ENCODE measurements at places on chromosomes 2 and 18.

GRCh38 chr2:172329774-172330671, 97.4 kb upstream of the ITGA6 start:
- no peak for DNase-seq

DNA sequence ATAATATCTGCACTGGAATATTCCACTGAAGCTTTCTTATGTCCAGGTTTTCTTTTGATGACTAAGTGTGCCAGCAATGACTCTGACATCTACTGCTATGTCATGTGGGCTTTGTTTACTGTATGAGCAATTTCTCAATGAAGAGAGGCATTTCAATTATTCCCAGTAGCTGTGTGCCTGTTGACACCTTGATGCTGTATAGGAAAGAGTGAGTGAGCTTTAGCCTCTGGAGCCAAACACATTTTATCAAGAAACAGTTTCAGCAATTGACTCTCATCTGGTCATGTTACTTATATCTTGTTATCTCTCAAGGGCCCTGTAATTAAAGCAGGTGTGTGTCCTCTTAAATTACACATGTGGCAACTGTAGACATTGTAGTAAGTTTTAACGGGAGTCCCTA, 493.2 kb upstream of the FANCL start:
- DNase-seq: no peak

DNA sequence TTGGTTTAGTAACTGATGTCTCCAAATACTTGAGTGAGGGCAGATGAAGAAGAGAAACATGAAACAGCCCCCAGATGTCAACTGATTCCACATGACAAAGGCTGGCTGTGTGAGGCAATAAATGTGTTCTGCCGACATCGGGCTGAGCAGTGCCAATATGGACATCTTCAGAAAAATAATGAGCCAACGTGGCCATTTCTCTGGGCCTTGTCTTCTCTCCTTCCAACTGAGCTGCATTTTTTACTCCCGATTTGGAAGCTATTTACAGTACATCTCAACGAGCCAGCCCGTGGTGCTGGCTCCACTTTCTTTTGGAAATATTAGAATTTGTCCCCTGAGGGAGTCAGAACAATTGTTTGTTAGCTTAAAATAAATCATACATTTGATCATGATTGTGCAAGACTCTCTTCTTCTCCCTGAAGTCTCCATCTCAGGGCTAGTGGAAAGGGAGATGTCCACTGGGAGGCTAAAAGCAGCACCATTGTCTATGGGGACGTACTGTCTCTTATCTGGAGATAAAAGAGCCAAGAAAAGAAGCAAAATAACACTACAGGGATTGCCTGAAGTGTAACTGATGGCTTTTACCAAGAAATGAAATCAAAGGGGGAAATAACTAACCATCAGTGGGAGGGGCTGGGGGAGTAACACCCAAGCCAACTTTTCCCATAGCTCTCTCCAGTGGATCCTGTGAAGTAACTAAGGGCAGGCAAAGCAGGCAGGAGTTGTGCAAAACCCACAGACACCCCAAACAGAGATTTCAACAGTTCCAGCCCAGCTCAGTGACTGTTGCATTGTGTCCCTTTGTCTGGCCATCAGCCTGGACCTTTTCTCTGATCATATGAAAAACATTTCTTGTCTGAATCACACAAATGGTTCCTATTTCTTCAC, 114.8 kb downstream of the RDH14 start:
- no peak for DNase-seq

GRCh38 chr2:215055891-215056290, 82.5 kb downstream of the ABCA12 start:
- DNase-seq: no peak

- no peak for DNase-seq
Measured at GRCh38 chr18:56235481-56236013, 402.8 kb downstream of the TXNL1 start.

DNA sequence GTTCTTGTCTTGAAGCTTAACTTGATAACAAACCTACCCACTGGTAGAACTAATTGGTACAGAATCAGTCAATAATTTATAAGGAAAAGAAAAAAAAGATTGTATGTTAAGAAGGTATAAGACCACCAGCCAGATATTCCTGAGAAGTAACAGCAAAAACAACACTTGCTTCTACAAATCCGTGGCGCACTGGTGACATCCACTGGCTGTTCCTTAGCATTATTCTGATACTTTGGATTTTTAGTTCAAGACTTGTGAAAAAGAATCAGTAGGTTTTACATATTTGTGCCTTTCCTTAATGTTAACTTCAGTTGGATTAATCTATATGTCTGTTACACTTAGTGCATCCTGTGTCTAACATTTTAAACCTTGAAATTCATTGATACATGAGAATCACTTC, 141.8 kb downstream of the GRB14 start:
- peak; percentile 44 for DNase-seq

GRCh38 chr2:16225545-16225944, 285.2 kb downstream of the MYCN start:
- no peak for DNase-seq

- no peak for DNase-seq
Measured at GRCh38 chr2:126765395-126765794, 109.4 kb downstream of the GYPC start.

GRCh38 chr2:38215522-38215921, 139.6 kb upstream of the CYP1B1 start:
- no peak for DNase-seq

DNA sequence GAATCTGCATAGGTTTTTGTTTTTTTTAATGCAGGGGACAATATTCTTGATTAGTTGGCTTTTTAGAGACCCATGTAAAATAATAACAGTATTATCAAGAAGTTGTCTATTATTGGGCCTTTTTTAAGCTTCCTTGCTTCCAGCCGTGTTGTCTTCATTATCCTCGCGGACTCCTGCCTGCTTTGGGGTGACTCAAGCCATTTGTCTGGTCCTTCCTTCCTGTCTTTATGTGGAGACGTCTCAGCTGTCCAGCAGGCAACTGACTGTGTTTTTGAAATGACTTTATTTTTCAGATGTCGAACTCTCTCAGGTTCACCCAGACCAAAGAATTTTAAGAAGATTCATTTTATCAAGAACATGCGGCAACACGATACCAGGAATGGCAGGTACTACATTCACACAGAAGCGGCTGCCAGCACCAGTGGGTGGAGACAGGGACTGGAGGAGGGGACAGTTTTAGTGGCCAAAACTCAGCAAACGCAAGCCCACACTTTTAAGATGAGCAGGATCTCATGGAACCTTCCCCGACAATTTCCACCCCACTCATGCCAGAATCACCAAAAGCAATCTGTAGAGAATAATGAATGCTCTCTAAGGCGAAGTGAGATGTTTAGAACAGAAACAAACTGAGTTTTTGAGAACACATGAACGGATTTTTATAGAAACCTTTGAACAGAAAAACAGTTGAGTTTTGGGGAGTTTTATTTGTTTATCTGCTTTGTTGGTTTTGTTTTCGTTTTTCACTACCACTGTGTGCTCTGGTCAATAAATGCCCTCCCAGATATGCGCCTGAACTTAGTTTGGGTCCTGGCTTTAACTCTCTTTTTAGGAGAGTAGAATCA, 59.1 kb downstream of the CABLES1 start:
- DNase-seq: no peak

DNA sequence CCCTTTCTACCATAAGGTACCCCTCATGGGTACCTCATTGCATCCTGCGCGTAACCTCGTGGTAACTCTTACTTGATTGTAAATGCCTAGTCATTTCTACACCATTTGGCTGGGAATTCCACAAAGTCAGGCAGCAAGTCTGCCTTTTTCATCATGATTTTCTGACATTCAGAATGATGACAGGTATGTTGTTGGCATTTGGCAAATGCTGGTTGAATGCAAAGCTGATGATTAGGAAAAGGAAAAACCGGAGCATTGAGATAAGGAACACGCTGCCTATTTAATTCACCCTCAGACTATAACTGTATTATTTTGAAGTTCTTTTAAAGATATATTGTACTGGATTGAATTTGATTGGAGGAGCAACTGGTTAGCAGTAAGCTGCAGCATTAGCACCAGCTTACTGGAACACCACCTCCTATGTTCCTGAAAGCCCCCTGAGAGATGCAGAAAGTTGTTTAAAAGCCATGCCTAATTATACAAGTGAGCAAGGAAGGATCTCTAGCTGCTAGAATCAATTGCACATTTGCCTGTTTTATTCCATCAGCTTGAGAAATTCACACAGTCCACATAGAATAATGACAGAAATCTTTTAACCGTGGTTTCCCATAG, 520.1 kb downstream of the LRP1B start:
- DNase-seq: no peak

GRCh38 chr2:233433794-233434193, 79.5 kb downstream of the DGKD start:
- DNase-seq: no peak

GRCh38 chr18:66558773-66559172, 45.1 kb downstream of the CDH19 start:
- no peak for DNase-seq

DNA sequence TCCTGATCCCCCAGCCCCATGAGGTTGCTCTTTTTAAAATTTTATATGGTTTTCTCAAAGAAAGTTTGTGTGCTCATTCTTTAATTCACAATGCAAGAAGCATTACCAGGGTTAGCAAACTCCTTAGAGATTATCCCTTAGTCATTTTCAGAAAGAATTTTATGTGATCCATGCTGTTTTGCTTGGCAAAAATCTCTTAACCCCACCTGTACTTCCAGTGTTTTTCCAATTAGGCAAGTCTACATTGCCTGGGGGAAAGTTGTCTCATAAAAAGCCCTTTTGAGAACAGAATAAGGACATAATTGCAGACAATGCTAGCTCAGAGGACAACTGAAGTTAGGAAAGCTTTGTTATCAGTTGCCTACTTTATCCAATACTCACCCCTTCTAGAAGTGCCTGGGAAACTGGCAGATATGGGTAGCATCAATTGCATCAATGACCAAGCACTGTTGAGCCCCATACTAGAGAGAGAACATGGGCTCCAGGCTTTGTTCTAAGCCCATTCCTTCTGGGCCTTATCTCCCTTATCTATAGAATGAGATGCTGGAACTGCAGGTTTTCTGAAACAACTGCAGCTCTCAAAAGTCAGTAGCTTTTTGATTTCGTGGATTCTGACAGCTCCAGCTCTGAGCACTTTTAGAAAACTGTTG, 265.9 kb upstream of the SPHKAP start:
- no peak for DNase-seq

DNA sequence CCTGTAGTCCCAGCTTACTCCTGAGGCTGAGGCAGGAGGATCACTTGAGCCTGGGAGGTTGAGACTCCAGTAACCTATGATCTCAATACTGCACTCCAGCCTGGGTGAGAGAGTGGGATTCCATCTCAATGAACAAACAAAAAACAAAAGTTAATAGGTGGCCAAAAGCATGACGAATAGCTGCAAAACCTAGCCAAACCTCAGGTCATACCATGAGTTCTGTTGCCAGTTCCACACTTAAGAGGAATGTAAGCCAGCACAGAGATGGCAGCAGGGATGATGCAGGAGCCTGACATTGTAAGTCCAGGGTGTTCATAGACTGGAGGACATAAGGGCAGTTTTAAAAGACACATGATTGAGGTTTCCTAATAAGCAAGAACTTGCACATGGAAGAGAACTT, 55.3 kb upstream of the RMDN2 start:
- DNase-seq: no peak

DNA sequence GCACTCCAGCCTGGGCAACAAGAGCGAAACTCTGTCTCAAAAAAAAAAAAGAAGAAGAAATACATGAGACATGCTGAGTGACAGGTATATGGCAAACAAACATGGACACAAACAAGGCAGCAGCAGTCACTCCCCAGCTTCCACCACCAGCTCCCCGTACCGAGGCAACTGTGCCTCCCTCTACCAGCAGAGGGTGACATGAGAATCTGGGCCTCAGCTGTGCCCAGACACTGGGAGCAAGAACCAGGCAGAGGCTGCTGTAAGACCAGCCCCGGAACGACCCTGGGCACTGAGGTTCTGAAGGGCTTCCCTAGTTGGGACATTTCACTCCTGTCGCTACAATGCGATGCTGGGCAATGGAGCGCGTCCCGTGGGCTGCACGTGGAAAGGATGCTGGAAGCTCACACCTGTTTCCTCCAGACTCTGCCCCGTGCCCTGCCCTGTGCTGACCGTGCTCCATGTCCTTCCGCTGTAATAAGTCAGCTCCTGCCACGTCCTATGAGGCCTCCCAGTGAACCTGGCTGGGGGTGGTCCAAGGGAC, 37.1 kb downstream of the BOK start:
- DNase-seq: no peak

DNA sequence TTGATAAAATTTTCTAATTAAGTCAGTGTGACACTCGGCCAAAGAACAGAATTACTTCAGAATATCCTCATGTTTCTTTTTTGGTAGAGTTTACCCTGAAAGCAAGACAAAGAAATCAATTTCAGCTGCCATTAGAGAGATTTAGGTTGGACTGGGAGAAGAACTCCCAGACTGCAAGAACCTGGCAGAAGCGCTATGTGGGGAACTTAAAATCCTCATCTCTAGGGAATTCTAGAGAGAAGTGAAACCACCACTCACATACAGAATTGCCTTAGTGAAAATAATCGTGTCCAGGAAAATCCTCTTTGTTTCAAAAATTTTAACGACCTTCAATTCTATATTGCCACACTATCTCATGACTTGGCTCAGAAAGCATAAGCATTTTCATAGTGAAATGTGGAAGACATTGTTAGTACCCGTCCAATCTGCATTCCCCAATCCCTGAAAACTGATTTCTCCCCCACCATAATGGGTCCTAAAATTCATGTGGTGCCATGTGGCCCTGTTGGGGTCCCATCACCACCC, 297.3 kb upstream of the MEIS1 start:
- DNase-seq: no peak

DNA sequence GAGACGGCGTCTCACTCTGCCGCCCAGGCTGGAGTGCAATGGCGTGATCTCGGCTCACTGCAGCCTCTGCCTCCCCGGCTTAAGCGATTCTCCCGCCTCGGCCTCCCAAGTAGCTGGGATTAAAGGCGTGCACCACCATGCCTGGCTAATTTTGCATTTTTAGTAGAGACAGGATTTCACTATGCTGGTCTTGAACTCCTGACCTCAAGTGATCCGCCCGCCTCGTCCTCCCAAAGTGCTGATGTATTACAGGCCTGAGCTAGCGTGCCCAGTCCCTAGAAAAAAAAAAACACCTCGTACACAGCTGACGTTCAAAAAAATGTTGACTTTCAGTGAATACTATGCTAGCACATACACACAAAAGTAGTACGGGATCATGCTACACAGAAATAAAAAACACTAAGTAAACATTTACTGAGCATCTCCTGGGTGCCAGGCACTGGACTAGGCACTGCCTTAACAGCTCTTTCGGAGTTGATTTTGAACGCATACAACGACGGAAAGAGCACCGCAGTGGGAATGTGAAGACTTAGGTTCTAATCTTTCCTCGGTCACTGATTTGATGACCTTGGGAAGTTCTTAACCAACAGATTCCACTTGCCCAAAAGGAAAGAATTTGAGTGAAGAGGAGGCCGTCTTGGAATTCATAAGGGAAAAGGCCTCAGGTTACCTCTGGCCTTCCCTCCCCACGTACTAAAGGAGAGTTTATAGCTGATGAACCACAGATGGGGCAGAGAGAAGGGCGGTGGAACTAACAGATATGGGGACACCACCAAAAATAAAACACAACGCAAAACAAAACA, 1.1 kb downstream of the DNAJC27 start:
- no peak for DNase-seq

DNA sequence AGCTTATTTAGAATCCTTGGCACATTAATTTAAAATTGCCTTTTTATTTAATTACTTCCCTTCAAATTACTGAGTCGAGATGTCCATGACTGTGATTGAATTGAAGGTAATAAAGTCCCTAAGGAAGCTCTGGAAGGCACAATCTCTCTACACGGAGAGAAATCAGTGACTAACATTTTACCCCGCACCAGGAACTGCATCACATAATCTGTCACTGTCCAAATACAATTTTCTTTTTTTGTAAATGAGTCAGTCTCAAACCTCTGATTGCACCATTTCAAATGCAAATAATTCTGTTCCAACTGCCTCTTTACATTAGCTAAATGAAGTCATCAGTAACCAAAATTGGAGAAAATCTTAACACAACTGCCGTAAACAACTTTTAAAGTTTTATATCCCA, 311.9 kb downstream of the CCDC178 start:
- no peak for DNase-seq
